ENCODE measurements at places on chromosomes 7 and 10.

DNA sequence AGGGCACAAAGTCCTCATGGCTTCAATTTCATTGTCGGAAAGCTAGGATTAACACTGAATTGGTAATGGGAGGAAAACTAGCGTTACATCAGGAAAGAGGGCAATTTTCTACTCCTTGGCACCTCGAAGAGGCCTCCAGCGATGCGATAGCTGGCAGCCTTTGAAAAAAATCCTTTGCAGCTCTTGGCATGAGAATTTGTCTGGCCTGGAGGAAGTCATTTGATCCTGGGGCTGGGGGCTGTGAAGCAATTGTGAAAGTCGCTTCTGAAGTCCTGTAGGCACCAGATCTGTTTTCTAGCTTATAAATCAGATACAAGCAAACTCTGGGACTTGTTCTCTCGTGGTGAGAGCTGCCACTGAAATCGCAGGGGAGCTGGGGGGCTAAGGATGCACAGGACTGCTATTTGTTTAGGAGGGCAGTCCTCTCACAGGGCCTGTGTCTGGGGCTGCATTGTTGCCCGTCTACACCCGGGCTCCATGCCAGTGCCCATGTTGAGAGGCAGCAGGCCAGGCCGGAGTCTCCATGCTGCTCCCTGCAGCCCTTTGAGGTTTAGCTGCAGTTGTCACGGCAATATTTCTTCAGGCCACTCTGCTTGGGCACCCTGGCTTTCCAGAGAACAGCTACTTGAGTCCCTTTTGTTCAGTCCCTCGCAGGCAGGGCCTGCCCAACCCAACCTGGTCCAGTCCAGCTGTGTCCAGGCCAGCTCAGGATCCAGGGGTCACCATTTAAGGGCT is 206.8 kb upstream of the LYZL1 start:
- no peak for DNase-seq

GRCh38 chr10:132489053-132489703 is 48.4 kb upstream of the INPP5A start:
- DNase-seq, result no peak

DNA sequence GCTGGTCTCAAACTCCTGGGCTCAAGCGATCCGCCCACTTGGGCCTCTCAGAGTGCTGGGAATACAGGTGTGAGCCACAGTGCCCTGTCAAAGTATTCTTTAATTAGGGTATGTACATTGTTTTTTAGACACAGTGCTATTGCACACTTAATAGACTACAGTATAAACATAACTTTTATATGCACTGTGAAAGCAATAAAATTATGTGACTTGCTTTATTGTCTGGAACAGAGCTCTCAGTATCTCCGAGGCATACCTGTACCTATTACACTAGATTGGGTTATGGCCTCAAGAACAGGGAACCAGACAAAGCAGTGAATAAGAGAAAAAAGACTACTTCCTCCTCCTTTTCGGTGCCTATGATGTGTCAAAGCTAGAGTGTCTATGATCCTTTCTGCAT is 13.1 kb downstream of the ATOH7 start:
- DNase-seq, result no peak

DNA sequence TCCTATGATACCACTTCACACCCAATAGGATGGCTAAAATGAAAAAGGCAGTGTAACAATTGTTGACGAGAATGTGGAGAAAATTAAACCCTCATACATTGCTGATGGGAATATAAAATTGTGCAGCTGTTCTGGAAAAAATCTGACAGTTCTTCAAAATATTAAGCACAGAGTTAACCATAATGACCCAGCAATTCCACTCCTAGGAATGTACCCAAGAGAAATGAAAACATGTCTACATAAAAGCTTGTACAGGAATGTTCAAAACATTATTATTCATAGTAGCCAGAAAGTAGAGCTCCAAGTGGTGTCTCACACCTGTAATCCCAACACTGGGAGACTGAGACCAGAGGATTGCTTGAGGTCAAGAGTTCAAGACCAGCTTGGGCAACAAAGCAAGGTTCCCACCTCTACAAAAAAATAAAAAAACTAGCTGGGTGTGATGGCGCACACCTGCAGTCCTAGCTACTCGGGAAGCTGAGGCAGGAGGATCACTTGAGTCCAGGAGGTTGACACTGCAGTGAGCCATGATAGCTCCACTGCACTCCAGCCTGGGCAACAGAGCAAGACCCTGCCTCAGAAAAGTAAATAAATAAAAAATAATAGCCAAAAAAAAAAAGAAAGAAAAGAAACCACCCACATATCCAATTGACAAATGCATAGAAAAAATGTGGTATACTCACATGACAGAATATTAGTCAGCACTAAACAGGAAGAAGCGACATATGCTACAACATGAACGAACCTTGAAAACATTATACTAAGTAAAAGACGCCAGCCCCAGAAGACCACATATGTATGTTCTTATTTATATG is 5.0 kb downstream of the RHEB start:
- no peak for DNase-seq

GRCh38 chr7:1610013-1610677 is 40.3 kb upstream of the PSMG3 start:
- no peak for DNase-seq

DNA sequence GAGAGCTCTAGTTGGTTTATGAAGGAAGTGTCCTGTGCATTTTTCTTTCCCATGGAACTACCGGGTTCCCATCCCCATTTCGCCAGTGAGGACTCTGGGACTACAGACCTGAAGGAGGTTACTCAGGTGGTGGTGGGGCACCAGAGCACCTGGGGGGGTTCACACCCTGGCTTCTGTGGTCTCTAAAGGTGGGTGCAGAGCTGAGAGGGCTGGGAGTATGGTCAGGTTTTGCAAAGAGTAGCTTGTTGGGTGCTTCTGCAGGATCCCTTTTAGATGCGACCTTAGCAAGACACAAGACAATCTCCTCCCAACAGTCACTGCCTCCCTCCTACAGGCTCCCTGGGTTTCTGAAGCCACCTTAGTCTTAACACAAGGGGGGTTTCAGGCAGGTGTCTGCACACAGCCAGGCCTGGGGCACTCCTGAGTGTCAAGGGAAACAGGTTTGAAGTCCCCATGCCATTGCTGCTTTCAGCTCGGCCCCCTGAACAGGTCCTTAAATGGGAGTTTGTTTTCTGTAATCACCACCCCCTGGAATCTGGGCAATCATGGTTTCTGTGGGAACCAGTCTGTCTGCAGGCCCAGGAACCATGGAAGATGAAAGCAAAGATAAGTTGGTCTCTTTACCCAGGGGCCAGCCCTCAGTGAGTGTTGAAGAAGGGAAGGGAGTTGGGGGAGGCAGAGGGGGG is 9.9 kb upstream of the CXCL12 start:
- no peak for DNase-seq

GRCh38 chr10:124534231-124534798 is 72.7 kb downstream of the LHPP start:
- DNase-seq, result no peak

GRCh38 chr10:99520847-99521764 is 11.6 kb upstream of the NKX2-3 start:
- DNase-seq, result no peak

DNA sequence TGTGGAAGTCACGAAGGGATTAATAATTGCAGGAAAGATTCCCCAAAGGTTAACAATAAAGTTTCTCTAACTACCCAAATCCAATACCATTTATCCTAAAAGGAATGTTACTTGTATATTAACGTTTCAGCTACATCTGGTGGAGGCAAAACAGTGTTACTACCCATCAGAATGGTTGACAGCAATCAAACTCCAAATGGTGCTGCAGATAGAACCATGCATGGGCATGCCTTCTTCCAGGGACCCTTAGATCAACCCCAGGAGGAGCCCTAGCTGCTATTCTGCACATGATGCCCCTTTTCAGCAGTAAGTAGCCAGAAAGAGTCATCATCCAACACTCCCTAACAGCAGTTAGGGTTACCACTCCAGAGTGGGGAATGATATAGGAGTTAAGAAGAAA is 336.3 kb downstream of the GRID1 start:
- no peak for DNase-seq

- DNase-seq, result no peak
Observed at GRCh38 chr7:4707980-4708411, 25.9 kb downstream of the FOXK1 start.

GRCh38 chr10:76251841-76252671 is 820.6 kb downstream of the LRMDA start:
- DNase-seq, result no peak

- no peak for DNase-seq
Observed at GRCh38 chr10:42876476-42876875, 93.9 kb downstream of the BMS1 start.

- DNase-seq, result no peak
Observed at GRCh38 chr10:3892440-3893425, 107.7 kb upstream of the KLF6 start.

DNA sequence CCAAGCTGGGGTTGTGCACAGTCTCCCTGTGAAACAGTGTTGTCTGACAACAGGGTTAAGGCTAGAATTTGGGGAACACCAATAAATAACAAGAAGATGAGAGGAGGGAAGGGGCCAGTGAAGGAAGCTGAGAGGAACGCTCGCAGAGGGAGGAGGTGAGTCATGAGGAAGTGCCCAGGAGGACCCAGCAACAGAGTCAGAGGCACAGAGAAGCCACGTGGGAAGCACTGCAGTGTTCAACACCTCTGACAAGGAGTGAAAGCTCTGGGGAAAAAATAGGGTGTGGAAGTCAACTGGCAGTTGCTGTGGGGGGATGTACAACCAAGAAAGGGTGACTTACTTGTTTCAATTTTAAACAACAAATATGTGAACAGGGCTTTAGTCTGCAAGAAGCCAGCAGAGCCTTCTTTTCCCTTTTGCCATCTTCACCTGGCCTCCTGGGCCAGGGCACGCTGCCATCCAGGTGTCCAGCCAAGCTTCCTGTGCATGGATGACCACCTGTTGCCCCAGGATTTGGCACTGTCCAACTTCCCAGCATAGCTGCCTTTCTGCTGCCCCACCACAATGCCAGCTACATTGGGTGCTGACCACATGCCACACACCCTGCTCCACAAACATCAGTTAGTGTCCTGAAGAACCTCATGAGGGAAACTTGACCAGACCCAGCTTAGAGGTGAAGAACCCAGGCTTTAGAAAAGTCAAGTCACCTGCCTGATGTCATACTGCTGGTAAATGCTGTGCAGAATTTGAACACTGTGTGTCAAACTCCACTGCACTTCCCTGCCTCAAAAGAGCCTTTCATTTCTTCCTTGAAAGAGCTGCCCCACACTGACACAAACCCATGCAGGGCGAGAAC is 69.6 kb downstream of the ATXN7L1 start:
- no peak for DNase-seq

GRCh38 chr10:6194311-6194710 is 8.4 kb upstream of the PFKFB3 start:
- DNase-seq, result no peak

GRCh38 chr7:55288070-55288824 is 76.9 kb upstream of the LANCL2 start:
- DNase-seq, result no peak

GRCh38 chr10:47030191-47030703 is 119.0 kb downstream of the PTPN20 start:
- no peak for DNase-seq

- no peak for DNase-seq
Observed at GRCh38 chr10:113131613-113132261, 181.7 kb downstream of the TCF7L2 start.

DNA sequence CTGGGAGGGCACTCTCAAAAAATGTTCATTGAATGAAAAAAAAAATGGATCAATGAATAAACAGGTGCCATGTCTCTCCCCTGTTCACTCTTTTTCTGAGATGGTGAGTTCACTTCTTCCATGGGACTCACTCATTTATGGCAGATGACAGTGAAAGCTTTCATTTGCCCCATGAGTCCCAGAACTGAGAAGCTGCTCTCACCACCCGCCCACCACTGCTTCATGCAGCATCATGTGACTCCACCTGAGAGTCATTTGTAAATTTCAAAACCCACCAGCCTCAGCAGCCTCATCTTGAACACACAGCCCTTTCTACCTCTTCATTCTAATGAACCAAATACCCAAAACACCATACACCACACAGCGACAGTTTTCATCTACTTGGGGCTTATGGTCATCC is 64.9 kb downstream of the SCRN1 start:
- no peak for DNase-seq

- DNase-seq, result no peak
Observed at GRCh38 chr10:12636571-12636970, 287.2 kb downstream of the CAMK1D start.

DNA sequence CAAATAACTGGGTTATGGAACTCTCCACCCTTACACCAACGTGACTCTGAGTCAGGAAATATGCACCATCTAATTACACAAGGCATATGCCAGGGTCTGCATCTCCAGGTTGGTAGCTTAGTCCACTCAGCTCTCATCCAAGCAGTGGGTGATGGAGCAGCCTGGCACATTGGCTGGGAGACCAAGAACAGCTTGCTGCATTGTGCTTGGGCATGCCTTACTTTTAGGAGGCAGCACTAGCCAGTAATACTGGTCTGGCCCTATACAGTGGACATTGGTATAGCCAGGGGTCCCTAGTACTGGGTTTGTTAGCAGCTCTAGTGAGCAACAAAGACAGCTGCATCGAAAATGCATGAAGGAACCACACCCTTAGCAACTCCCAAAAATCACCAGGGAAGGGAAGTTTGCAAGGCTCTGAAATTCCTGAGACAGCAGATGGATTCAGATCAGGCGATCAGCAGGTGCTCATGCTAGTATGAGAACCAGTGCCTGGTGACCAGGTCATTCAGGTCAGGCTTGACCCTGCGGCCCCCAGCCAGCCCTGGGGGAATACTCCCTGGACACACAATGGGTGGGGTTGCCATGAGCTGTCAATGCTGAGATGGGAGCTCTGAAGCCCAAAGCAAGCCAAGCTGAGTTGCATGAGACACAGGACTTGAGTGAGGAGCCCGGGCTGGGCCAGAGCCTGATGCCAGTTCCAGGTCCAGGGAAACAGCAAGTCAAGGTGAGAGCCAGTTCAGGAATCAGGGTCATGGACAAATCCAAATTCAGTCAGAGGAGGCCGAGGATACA is 217.9 kb upstream of the ZMIZ1 start:
- DNase-seq, result no peak

DNA sequence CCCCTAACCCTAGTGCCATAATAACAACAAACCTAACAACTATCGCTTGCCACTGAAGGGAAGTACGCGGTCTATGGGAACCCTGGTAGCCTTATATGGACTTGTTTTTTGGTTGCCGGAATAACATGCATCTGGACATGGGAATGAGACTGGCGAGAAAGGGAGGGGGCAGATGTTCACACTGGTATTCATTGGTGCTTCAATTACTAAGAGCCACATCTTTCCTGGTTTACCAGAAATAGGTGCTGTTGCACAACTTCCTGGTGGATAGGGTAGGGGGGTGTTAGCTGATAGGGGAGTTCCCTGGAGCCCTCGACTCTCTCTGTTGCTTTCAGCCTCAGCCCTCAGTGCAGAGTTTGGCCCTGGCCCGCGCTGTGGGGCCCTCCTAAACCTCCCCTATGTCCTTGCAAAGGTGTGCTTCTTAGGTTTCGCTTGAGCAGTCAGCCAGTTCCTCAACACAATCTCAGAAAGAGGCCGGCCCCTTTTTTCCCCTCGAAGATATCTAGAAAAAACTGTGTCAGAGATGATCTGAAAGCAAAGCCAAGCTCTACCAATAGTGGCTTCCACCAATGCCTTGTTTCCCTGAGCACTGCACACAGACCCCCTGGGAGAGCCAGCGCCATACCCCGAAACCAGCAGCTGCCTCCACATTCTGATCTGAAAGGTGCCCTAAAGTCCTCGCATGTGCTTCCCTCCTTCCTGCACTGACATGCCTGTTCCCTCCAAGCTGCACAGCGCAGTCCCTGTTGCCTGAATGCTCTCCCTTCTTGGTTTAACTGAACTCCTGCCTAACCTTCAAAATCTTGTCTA is 13.5 kb downstream of the TBXAS1 start:
- DNase-seq, result no peak

All from NCI-H1436 (cell line).